ENCODE measurements at places on chromosomes 12 and 14.

DNA sequence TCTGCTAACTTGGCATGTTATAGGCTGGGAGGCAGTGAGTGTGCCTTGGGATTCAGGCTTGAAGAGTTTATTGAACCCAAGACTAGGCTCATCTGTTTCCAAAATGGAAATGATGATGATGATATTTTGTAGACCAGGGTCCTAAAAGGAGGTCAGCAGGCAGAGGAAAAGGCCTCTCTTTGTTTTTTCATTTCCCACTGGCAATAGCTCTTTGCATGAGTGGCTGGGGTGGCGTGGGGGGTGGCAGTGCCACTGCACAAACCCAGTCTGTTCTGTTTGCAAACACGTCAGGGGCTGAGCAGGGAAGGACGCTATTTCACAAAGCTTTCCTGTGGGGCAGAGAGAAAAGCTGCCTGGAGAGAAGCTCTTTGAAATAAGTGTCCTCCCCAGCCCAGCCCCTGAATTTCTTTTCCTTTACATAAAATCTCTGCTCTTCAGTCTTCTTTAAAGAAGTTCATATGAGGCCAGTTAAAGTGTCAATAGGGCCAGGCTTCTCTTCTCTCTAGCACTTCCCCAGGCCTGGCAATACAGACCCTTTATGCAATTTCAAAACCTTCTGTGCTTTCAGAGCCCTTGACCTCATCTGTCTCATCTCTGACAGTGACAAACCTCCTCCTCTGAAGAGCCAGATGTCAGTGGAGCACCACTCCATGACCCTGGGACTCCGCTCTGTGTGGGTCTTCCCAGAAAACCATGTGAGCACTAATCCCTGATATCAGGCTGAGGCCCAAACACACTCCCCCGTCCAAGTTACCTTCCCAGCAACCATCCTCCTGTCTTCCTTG is 72.8 kb downstream of the ZNF664 start:
- DNase-seq: no peak

GRCh38 chr14:73935666-73936065 is 14.2 kb downstream of the FAM161B start:
- no peak for DNase-seq

GRCh38 chr12:57088354-57089270 is at the start of gene NAB2:
NAB2 (plus strand) TSS chr12:57089114; CDS start chr12:57089272, 158 bp downstream.
- peak; percentile 87 for DNase-seq

DNA sequence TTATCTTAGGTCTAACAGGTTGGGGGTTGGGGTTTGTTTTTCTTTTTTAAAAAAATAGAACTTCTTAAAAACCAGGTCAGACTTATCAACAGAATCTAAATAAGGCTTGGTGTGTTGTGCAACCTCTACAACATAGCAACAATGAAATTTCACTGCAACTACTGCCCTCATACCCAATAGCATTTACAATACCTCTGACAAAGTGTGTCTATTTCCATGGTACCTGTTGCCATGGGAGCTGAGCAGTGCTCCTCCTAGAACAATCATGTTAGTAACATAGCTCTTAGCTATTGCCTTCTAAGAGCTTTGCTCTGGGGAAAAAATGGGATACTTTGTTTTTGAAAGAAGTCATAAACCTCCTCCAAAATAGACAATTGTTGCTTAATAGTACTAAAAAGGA is 103.3 kb upstream of the CCDC175 start:
- DNase-seq: no peak

DNA sequence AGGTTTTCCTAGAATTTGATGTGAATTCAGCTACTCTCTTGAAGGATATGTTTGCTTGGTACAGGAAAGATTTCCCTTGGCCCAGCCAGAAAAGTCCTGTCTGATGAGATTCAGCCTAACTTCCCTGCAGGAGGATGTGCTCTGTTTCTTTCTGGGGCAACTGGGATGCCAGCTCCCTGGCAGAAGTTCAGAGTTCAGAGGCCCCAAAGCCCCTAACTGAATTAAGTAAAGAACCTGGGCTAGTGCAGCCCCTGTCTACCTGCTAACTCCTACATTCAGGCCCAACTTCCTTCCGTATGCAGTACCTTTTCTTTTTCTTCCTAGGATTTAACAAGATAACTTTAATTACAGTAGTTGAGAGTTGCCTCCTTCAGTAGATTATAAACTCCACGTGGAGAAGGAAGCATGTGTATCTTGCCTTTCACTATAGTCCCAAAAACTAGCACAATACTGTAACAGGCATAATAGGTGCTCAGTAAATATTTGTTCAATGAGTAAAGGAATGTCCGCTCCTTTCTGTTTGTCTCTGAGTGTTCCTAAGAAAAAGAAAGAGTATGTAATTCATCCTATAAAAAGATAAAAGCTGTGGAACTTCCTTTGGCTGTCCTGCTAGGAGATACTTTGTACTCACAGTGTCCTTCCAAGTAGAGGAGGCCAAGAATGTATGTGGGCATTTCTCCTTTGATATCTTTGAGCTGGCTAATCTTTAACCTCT is 141.0 kb downstream of the SLC8A3 start:
- no peak for DNase-seq

DNA sequence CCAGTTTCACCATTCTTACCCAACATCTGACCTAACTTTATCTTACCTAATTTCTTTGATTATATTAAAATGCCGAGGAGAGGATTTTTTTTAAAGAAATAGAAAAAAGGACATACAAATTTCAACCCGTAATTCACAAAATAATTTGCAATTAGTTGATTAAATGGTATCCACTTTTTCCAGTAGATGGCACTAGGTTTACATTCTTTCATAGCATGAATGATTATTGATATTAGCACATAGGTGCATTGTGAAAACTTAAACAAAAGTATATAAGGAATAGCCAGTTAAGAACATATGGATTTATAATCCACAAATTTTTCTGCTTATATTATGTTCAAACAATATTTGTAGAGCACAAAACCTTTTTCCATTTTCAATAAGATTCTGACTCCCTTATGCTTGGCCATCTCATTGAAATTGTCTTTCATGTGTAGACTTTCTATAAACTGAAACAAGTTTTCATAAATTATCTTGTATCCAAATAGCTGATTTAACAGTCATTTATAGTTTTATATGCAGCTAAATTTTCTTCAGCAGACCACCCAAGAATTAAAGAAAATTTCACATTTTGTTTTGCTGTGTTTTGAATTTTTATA is 35.3 kb downstream of the MSRB3 start:
- no peak for DNase-seq

DNA sequence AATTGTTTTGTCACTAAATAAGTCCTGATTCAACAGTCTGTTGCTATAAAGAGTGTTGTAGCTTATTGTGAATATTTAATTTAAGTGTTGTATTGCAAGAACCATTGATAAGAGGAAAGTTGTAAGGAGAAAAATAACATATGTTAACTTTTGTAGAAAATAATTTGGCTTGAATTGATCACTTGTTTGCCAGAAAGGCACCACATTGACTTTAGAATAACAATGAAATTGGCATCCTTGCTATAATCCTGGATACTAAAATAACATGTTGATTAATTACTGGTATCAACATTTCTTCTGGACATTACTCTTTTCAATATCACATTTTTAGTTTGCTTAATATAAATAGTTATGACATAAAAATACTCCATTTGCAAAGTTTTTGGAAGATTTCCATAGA is 159.0 kb downstream of the MGAT4C start:
- DNase-seq: no peak
